SIG-M5 (cell line): ENCODE measurements at places on chromosomes 5 and 9.

DNA sequence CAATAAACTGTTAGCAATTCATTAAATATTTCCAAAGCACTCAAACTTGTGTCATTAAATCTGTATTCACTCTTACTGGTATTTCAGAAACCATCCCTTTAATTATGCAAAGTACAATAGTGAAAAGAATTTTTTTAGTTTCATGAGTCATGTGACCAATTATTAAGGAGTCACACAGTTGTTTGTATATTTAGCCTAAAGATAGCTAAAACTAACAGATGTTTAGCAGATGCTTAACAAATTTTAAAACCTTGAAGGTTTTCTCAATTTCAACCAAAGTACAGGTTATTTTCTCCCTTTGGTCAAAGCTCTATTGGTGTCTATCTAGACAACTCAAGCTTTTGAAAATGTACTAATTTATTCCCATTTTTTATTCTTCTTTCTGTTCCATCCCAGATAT lies 44.1 kb downstream of the PJA2 start:
- DNase-seq: no peak

GRCh38 chr5:75040973-75041372 lies 11.4 kb downstream of the GCNT4 start:
- DNase-seq: no peak

- no peak for DNase-seq
Observed at GRCh38 chr5:79536193-79536906, 22.4 kb upstream of the HOMER1 start.

DNA sequence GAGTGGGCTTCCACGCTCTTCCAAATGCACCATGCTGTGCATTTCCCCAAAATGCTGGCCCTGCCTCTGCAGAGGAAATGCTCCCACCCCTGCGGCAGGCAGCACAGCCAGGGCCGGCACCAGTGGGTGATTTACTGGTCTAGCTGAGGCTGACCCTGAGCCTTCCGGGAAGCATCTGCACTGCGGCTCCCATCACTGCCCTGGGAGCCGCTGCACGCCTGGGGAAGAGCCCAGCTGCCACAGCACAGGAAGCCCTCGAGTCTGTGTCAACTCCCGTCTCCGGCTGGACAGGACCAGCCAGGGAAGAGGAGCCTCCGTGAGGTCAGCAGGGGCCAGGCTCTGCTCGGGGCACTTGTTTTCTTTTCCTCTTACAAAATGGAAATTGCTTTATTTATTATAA lies 25.1 kb upstream of the EEIG1 start:
- no peak for DNase-seq

DNA sequence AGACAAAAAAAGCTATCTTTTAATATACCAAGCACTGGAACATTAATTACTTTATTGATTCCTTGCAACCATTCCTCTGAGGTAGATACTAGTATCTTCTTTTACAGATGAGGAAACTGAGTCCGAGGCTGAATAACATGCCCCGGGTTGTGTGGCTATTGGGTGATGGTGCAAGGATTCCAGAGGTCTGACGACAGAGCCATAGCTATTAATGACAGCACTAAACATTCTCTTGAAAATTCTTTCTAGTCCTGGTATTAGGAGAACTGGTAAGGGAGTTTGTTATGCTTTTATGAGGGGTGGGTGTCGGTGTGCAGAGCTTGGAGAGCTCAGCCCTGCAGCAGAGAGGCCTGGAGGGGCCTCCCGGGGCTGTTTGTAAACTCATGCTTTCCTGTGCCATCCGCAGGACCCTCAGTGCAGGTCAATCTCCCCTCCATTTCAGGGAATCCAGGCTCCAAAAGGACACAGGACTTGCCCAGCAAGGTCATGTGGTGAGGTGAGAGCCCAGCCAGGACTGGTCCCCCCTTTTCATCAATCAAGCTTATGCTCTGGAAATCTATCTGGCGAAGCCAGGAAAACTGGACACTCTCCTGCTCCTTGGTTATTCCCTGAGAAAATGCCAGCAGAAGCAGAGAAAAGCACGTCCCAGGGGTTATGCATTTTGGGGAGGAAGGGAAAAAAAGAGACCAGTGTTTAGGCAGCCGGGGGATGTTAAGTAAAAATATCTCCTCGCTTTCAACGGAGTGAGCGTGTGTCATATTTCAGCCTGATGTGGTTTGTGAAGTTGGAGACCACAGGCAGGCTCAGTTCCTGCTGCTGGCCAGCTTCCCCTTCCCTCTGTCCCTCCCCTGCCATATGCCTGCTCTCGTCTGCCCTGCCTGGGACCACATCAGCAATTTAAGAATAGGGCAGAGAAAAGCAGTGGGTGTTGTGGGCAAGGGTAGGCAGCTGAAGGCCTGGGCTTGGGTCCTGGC lies 3.7 kb downstream of the GSN start:
- no peak for DNase-seq
